ENCODE measurements at places on chromosomes 7 and 10.

DNA sequence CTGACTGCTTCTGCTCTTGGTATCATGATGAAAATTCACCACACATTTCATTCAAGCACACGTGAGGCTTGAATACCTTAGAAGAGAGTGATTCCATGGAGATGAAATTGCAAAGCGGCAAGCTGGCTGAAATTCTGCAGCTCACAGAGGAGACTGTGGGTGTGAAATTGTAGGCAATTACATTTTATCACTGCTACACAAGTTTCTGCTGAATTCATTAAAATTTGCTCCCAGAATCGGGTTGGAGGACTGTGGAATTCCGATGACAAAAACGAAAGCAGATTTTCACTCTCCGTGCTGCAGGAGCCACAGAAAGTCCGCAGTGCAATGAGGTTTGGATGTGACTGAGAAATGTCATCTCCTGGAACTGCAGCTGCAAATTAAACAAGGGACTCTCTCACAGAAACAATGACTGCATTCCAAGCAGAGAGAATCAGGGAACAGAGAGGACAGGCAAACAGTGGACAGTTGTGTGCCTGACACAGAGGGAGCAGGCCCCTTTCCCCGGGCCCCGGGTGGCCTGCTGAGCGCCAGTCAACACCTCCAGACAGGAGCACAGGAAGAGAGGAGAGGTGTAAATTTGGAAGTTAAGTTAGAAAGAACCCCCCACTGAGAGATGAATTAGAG is 109.1 kb downstream of the C10orf90 start:
- DNase-seq, result no peak

DNA sequence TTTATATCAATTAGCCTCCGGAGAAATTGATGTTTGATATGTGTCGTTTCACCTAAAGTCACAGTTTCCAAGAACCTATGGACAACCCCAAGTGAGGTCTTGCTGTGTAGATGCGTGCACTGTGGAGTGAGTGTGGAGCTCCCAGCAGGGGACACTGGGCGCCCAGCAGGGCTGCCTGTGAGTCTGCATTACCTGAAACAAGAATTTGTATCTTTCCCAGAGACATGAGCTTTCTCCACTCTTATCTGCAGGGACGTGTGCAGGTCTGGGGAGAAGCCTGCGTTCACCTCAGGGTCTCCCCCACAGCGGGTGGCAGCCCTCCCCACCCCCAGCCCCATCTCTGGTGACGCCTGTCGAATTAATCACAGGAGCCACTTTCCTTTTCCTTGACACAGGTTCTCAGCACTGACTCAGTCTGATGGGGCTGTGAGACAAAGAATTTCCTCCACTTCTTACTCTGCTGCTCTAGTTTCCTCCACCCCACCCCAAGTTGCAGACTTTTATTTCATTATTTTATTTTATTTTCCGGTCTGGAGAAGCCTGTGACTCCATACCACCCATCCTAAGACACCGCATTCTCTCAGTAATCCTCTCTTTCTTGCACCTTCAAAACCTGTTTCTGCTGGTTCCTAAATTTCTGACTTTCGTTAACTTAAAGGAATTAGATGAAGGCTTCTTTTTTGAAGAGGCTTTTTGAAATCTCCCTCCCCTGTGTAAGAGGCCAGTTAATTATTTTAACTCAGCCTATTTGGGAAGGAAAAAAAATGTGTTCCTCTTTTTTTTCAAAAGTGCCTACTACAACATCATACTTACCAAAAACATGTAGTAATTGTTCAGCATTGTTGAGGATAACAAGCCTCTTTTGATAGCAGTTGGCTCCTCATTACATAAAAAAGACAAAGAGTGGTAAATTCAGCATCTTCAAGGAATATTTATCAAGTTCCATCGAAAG is 17.0 kb upstream of the INSIG1 start:
- no peak for DNase-seq

DNA sequence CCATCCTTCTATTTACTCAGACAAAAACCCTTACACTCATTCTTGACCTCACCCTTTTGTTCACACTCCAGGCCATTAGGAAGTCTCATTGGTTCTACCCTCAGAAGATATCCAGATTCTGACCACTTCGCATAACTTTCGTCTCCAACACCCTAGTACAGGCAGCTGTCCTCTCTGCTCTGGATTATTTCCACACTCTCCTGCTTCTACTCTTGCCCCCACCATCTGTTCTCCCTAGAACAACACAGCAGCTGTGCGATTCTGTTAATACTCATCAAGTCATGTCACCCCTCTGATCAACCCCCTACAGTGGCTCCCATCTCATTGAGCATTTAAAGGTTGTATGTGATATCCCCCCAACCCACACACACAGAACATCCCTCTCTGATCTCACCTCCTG is 15.5 kb upstream of the TRIL start:
- no peak for DNase-seq

DNA sequence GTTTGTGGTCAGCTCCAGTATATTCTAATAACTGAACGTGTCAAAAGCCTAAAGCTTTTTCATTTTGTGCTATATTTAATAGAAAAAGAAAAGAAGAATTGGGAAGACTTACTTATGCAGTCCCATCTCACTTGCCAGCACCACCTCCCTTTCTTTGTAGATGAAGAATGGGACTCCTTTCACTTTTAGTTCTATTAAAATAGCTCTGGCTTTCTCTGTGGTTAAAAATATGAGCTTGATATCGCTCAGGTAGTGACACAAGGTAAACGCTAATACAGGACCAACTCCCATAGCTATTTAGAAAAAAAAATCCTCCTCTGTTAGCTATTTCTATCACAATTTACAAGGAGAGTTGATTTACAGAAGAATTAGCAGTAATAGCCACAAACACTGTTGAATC is 176.8 kb downstream of the PDE1C start:
- no peak for DNase-seq

GRCh38 chr10:98074315-98074911 is 44.0 kb upstream of the CRTAC1 start:
- DNase-seq, result no peak

DNA sequence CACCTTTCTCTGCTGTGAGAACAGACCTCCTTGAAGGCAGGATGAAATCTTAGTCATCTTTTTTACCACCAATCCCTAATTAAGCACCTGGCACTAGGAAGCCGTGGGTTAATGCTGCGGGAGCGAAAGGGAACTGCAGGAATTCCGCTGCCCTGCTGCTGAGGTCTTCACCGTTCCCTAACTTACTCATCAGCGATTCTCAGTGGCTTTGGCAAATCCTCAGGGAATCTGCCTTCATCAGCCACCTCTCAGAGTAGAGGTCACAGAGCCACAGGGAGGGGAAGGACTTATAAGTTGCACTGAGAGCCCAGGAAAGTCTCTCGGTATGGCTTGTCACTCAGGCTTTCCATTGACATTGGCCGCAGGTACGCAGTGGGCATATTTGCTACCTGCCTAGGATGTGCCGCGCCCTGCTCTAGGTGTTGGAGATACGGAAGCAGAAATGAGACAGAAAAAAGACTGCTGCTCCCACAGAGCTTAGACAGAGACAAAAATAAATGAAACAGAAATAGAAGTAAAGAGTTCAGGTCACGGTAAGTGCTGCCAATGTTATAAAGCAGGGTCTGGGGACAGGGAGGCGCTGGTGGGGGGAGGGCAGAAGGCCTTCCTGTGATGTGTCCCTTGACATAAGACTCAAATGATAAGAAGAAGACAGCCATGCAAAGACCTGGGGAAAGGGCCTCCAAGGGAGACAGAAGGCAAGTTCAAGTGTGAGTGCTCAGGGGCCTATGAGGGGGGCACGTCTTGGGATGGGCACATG is 72.6 kb upstream of the OPALIN start:
- DNase-seq, result no peak

GRCh38 chr7:36090976-36091873 is 61.8 kb upstream of the EEPD1 start:
- DNase-seq, result no peak

DNA sequence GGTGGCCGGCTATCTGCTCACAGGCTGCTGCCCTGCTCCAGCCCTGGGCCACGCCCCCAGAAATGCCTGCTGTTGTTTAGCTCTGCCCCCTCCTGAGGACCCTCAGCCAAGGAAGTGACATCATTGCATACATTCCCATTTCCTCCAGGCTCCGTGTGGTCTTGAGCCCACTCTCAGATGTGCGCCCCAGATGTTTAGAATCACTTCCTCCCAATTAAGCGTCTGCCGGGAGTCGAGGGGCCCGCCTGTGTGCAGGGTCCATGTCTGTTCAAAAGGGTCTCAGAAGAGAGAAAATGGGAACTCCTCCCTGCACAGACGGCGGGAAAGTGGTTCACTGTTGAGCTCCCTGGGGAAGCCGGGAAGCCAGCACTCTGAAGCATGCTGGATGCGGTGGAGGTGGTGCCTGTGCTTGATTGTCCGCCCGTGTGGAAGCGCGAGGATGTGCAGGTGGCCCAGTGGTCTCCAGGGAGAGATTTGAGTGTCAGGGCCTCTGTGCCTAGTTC is 116.9 kb upstream of the PPIF start:
- no peak for DNase-seq

- DNase-seq, result no peak
Observed at GRCh38 chr10:132685101-132685891, 100.7 kb downstream of the NKX6-2 start.

DNA sequence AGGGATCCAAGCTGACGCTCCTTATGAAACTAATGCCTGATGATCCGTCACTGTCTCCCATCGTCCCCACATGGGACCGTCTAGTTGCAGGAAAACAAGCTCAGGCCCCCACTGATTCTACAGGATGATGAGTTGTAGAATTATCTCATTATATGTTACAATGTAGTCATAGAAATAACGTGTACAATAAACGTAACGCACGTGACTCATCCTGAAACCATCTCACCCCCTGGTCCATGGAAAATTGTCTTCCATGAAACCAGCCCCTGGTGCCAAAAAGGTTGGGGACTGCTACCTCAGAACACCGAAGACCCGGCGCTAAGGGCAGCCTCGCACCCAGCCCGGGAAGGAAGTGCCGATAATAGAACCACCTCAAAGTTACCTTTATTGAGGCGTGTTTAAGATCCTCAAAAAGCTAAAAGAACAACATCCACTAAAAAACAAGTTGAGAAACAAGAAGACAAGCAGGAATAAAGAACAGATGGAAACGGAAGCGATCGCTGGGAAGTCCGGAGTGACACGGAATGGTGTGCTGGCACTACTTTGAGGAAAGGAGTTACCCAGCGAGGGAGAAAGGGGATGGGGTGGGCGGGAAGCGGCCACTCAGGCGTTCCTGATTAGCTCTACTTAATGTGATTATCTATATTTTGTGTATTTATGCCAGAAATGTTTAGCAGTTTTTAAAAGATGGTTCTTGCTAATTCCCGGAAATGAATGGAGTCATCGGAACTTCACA is 50.1 kb upstream of the PRKAR1B start:
- no peak for DNase-seq

DNA sequence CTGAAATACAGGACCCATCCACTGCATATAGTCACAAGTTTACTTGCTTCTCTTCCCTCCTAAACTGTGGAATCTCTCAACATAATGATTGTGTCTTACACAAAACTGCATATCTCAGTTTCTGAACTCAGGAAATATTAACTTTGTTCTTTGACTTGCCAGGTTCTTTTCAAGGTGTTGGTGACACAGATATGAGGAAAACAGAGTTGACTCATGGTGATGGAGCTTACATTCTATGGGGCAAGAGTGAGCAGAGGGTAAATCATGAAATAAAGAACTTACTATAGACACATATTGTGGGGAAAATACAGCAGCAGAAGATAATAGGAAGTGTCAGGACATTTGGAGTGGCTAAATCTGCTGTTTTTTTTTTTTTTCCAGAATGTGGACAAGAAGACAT is 72.5 kb upstream of the IGFBP3 start:
- no peak for DNase-seq

- DNase-seq, result peak; percentile 32
Observed at GRCh38 chr7:150631866-150632864, at the start of gene GIMAP6. GIMAP6 (minus strand) TSS chr7:150632385; CDS start chr7:150630142, 2,243 bp downstream.

- DNase-seq, result no peak
Observed at GRCh38 chr10:716821-717220, 27.4 kb upstream of the DIP2C start.

DNA sequence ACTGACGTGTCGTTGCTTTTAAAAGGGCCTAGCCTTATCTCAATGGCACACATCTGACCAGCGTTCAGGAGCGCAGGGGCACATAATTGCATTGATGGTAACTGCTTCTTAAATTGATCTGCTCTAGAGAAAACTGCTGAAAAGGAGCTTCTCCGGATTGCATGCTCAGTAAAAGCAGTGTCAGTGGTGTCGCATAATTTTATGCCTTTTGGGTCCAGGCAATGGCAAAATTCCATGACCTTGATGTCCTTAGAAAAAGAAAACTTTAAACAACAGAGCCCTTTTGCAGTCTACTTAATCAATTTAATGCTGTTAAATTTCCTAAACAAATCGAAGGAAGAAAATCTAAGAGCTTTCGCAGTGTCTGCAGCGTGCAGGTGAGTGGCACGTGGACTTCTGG is 75.7 kb downstream of the PTPRE start:
- no peak for DNase-seq

DNA sequence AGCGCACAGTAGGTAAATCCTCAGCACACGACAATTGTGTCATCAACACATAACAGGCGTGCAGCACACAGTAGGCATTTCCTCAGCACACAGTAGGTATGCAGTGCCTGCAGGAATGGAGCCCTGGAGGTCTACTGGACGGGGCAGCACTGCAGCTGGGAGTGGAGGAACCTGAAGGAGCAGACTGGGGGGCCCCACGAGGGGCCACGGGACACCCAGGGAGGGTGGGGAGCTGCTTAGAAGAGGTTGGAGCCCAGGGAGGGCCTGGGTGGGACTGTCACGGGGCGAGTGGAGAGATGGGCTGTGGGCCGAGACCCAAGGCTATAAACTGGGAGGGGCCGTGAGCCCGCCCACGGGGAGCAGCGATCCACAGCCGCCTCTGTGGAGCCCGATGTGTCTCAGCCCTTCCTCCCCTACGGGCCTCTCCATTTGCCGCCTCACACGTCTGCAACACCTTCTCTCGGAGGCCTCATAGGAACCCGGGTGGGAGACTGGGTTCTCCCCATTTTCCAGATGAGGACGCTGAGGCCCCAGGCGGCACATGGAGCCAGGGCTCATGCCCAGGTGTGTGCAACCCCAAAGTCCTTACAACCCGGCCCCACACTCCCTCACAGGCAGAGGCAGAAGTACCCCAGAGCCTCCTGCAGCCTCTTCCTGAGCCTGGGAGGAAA is 101.5 kb downstream of the MICALL2 start:
- no peak for DNase-seq

DNA sequence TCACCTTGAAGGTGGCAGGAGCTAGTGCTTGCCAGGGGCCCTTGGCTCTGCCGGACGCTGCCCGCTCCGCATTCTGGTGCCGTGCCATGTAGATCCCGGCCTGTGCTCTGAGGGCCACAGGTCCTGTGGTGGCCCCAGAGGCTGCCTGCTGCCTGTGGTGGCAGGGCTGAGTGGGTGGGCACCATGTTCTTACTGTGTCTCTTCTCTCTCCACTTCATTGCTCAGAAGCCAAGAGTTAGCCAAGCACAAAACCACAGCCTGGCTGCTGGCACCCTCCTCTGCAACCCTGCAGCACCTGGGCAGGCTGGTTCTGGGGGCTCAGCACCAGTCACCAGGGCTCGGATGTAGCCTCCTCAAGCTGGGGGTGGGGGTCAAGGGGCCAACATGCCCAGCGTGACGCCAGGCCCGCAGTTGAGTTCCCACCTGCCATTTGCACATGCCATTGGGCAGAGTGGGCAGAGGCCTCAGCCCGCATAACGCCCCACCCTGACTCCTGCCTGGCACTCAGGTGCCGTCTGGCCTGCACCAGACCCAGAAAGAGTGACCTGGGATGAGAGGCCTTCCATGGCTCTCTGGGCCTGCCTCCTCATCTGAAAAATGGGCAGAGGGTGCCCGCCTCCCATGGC is 16.3 kb downstream of the ZMIZ1 start:
- no peak for DNase-seq
